ENCODE measurements at places on chromosomes 2 and 18.

DNA sequence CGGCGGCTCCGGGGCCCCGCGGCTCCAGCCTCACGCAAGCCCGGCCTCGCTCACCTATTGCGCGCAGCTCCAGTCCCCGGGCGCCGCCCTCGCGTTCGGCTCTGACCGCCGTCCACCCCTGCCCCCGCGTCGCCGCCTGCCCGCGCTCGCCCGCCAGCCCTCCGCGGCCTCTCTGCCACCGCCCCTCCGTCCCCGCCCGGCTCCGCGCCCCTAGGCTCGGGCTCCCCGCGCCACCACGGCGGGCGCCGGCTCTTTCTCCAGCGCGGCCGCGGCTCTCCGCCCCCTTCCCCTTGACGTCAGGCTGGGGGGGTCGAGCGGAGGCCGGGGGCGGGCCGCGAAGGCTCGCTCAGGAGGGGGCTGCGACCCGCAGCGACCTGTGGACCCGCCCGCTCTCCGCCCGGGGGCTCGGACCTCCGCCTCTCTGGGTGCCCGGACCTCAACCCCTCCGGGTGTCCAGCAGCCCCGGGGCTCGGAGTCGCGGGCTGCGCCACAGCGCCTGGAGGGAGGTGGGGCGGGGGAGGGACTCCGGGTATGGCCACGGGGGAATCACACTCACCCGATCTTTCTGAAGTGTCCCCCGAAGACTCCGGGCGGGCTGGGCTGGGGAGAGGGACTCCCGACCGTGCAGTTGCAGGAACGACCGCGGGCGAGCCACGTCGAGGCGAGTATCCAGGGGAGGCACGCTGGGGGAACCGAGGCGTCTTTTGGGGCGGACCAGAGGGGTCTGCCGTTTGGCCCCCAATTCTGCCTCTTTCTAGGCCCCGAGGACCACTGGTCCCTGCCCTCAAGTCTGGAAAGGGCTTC is at the start of gene SEMA4C:
Gene SEMA4C, minus strand, starts transcription at position 259 of the 804 bp plus-strand sequence. CDS start 2,194 bp downstream, outside the sequence.
- DNase-seq, result peak; percentile 76

GRCh38 chr2:208172125-208172524 is 8.7 kb upstream of the CRYGA start:
- DNase-seq, result no peak

DNA sequence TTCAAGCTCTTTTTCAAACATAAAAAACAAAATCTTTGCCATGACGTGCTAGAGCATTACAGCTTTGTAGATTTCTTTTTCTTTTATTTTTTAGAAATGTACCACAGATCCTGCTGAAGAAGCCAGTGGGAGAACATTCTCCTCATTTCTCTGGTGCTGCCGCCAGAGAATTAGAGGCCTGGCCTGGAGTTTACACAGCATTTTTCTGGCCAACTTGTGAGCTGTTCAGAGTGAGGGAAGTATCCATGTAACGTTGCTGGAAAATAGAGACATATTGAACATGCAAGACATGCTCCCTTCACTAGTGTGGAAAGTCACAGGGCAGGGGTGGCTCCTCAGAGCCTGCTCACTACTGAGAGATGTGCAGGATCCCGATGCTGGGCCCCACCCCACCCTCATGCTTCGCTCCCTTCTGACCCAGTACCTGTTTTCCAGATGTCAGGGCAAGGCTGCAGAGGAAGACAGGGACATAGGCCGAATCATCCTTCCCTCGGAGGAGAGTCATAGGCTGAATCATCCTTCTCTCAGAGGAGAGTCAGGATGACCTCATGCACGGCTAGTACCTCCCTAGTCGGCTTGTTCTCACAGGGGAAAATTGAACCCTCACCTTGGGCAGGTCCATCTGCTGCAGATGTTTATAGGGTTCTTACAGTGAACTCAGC is 298.5 kb downstream of the INSIG2 start:
- DNase-seq, result no peak

DNA sequence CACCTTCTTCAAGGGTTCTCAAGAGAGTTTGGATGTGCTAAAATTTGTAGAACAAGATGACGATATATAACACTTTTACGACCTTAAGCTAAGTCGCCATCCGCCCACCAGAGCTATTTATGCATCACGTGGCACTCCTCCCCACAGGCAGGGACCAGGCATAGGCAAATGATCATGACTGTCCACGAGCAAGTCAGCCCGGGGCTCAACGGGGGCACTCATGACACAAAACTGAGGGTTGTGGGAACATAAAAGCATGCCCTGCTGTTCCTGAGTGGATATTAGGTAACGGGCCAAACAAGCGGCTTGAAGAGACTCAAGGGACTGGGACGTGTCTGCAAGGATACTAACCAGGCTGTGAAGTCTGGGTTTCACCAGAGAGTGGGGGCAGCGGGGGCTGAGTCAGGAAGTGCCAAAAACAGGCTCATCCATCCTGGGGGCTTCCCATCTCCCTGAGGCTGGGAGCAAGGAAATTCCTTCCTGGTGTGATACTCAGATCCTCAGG is 58.1 kb downstream of the FAM178B start:
- no peak for DNase-seq

DNA sequence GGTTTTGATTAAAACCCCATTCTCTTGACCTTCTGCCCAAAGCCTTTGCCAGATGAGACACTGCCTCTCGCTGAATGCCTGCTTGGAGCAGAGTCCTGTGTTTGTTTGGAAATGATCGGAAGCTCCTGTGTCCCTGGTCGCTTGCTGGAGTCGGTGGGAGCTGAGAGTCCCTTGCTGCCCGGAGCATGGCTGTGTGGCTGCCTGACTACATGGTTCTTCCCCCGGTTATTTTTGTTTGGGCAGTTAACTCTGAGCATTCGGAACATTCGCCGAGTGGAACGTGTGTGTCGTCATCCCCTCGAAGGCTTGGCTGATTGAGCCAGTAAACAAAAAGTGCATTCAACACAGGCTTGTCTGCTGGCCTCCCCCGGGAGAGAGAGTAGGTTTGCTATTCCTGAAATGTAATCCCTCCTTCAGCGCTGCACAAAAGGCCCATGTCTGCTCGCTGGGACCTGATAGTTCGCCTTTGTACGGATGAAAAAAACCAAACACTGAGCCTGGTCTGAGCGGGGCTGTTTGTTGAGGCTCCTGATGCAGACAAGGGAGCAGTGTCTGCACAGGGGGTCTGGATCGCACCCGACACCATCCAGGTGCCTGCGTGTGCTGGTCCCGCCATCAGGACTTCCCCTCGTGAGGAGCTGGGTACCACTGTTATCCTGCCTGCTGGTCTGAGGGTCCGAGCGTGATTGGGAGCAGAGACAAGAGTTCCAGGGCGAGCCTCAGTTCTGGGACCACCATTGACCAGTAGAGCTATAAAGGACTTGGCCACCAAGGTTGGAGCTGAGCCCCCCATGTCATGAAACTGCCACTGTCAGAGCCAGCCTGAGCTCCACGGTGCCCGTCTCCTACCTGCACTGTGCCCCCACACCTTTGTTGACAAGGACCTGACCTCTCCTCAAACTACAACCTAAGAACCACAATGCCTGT is 83.8 kb downstream of the AGAP1 start:
- DNase-seq, result peak; percentile 33

- peak; percentile 69 for DNase-seq
Observed at GRCh38 chr2:45000341-45000901, 8.8 kb downstream of the SIX2 start.

DNA sequence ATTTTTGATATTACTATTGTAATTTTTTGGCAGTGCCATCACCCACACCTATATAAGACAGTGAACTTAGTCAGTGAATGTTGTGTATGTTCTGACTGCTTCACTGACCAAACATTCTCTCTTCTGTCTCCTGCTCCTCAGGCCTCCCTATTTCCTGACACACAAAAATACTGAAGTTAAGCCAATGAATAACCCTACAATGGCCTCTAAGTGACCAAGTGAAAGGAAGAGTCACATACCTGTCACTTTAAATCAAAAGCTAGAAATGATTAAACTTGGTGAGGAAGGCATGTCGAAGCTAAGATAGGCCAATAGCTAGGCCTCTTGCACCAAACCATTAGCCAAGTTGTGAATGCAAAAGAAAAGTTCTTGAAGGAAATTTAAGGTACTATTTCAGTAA is 151.9 kb downstream of the RND3 start:
- no peak for DNase-seq

GRCh38 chr2:8583400-8584173 is 98.3 kb upstream of the ID2 start:
- peak; percentile 99 for DNase-seq

DNA sequence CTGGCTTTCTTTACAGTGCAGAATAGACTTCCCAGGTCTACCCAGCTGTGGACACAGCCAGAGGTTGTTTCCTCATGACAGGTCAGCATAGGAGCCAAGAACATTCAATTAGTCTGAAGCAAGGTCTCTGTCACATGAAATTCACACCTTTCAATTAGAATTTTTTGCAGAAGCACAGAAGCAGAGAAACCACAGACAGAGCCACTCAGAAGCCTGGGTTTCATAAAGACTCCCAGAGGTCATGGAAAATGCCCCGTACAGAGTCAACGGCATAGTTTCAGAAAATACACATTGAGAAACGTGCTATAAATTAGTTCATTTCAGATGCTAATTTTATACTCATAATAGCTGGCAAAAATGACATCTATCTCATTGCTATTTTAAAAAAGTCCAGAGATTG is 87.0 kb upstream of the TMEM200C start:
- no peak for DNase-seq

GRCh38 chr2:24077879-24078278 is 1.8 kb upstream of the SF3B6 start:
- no peak for DNase-seq

GRCh38 chr2:160931531-160931930 is 228.7 kb upstream of the TANK start:
- no peak for DNase-seq

- no peak for DNase-seq
Observed at GRCh38 chr2:80062298-80062697, 242.3 kb downstream of the LRRTM1 start.

GRCh38 chr2:127000937-127001336 is 102.2 kb downstream of the TEX51 start:
- no peak for DNase-seq

DNA sequence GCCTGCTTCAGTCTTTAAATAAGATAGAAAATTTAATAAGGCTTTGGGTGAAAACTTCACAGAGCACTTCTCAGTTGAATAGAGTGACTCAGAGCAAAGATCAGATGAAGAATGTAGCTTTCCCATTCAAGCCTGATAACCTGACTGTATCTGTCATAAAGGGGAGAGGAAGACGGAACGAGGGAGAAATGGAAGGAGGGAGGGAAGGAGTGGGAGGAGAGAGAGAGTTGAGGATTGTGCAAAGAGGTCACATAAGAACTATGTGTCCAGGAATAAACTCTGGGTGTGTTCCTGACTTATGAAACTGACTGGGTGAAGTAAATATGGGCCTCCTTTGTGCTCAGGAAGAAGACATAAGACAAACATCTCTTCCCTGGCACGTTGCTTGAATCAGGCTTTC is 385.5 kb downstream of the LPIN1 start:
- no peak for DNase-seq

DNA sequence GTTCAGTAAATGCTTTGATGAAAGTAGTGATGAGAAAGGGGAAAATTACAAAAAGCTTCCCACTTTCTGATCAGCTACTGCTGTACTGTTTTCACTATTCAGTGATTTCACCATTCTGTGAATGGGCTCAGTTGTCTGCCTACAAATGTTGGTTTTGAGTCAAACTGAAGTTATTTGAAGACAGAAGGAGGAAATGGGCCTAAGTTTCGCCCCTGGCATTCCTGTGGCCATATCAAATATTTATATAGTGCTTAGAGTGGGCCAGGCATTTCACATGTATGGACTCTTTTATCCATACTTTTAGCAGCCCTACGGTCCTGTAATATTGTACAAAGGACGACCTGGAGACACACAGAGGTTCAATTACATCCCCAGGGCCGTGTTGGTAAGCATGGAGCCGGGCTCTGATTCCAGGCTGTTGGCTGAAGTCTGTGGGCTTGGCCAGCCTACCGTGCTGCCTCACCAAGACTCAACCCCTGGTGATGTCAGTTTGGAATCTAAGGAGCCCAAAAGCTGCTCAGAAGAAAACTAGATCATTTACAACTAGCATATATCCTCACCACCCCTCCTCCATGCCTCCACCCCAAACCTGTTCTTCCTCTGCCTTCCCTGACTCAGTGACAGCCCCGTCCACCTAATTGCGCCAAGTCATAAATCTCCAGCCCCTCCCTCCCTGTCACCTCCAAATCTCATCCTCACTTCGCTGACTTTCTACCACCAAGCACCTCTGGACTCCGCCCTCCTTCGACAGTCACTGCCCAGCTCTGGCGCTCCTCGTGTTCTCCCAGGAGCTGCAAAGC is 10.1 kb upstream of the GRHL1 start:
- DNase-seq, result peak; percentile 36

DNA sequence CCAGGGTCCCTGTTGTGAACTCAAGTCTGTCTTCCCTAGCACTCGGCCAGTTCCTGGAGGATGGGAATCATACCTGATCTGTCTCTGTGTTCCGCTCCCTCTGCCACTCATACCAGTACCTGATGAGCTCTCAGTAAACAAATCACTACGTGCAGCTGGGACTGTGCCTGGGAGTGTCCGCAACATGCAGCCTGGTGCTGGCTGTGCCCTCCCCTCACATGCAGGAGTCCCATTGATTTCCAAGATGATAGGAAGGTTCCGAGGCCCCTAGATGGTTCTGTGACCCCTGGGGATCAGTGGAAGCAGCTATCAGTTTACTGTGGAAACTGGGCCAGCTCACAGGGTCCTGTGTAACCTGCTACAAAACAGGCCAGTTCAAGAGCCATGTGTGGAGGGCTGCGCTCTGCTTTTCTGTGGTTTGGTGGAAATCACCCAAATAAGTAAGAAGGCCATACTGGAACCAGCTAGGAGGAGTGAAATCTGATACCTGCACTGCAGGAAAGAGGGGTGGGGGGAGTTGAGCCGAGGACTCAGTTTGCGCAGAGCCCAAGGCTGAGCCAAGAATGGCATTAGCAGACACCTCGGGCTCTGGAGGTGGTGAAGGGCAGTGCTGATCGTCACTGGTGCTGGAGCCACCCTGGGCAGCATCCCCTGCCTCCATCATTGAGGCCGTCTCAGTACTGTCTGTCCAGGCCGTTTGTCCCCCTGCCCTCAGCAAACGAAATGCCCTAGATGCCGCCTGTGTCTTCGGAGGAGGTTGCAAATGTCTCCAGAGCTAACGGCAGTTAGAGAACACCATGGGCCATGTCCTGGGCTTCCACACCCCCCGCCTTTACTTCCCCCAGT is 93.3 kb downstream of the KLHL29 start:
- DNase-seq, result peak; percentile 38

DNA sequence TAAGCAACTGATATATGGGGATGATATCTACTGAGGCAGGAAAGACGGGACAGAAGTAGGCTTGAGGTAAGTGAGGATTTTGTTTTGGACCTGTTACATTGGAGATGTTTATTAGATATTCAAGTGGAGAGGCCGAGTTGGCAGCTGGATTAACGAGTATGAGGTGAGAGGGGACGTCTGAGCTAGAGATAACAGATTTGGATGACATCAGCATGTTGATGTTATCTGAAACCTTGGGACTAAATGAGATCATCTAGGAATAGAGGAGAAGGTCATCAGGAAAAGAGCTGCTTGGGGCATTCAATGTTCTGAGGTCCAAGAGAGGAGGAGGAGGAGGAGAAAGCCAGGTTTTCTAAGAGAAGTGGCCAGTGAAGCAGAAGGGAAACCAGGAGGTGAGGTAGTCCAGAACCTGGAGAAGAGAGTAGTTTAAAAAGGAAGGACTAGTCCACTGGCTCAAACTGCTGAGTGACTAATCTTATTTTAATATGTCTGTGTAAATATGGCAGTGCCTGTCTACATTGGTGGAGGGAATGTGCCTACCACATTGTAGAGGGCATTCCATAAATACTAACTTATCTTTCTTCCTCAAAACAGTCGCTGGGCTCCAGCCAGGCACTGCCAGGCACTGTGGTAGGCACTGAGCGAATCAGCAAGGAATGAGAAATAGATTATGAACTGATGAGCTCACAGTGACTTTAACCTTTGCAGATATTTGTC is 488.3 kb downstream of the DLGAP1 start:
- DNase-seq, result no peak
